ENCODE measurements at places on chromosomes 3 and 15. TPM values are rescaled to one million over a fixed set of nuclear protein-coding genes. Genes with fewer than 3 reads are reported as not detected.

GRCh38 chr3:12451960-12452359, 32.3 kb upstream of the TSEN2 start:
- no peak for DNase-seq

GRCh38 chr3:172176061-172176770, 136.8 kb downstream of the FNDC3B start:
- no peak for DNase-seq

GRCh38 chr3:52402101-52402521, 42.8 kb downstream of the SEMA3G start:
- no peak for DNase-seq

DNA sequence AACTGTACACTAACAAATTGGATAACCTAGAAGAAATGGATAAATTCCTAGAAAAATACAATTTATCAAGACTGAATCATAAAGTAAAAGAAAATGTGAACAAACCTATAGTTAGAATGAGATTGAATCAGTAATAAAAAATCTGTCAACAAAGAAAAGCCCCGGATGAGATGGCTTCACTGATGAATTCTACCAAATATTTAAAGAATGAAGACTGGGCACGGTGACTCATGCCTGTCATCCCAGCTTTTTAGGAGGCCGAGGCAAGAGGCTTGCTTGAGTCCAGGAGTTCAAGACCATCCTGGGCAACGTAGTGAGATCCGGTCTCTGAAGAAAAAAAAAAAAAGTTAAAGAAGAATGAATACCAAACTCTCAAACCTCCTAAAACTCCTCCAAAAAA, 17.7 kb upstream of the AP4E1 start:
- no peak for DNase-seq

Gene FEZF2
- not detected for total RNA-seq

GRCh38 chr3:177037241-177037640, 160.0 kb downstream of the TBL1XR1 start:
- no peak for DNase-seq
